ENCODE measurements at places on chromosomes 12 and 14.

- DNase-seq = no peak
Measured at GRCh38 chr12:31951939-31952338, 7.3 kb upstream of the RESF1 start.

GRCh38 chr14:41875116-41875515 is 268.4 kb downstream of the LRFN5 start:
- no peak for DNase-seq

DNA sequence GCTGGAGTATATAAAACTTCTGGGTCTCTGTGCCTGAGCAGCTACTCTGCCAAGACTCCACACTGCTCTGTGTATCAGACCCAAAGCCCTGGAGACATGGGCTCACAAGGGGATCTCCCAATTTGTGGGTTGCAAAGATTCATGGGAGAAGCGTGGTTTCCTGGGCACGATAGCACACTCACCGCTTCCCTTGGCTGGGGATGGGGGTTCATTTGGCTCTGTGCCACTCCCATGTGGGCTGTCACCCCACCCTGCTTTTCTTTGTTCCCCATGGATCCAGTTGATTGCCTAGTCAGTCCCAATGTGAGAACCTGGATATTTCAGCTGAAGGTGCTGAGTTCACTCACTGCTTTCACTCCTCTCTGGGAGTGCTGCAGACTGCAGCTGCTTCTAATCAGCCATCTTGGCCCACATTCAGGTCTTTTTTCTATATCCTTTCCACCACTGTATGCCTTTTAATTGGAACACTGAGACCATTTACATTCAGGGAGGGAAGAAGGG is 40.0 kb upstream of the PCNX4 start:
- no peak for DNase-seq

- no peak for DNase-seq
Measured at GRCh38 chr14:24958271-24958670, 91.7 kb downstream of the STXBP6 start.

GRCh38 chr14:92637864-92638263 is 110.6 kb downstream of the LGMN start:
- DNase-seq = no peak

- DNase-seq = no peak
Measured at GRCh38 chr14:77144412-77145115, 3.0 kb upstream of the ZDHHC22 start.

Measured in stimulated activated CD4-positive, alpha-beta T cell treated with anti-CD3 and anti-CD28 coated beads, Interleukin-2, amount 100 ng/mL, for 48 hours (primary cell).